ENCODE measurements at places on chromosomes 12 and 14.

DNA sequence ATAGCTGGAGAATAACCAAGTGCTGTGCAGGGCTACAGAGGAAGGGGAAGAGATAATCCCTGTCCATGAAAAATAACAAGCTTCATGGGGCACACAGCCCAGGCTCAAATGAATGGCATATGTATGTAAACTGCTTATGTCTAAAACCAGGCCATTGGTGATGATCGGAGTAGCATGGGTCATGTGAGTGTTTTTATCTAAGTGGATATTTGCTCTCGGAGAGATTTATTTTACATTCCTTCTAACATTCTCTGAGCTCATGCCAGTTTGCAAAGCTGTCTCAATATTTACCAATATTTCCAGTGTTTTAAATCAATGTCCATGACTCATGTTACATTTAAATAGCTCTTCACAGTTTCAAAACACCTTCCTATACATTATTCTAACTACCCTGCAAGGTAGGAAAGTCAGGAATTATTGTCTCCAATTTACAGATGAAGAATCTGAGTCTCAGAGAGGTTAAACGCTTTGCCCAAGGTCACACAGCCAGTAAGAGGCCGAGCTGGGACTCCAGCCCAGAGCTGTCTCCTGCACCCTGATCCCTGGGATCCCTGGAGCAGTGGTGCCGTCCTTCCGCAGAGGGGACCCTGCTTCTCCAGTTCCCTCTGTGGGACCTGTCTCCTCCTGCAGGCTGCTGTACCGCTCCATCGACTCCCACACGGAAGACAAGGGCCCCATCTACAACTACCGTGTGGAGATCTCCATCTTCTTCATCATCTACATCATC lies 186.7 kb upstream of the FKBP4 start:
- DNase-seq, result no peak

DNA sequence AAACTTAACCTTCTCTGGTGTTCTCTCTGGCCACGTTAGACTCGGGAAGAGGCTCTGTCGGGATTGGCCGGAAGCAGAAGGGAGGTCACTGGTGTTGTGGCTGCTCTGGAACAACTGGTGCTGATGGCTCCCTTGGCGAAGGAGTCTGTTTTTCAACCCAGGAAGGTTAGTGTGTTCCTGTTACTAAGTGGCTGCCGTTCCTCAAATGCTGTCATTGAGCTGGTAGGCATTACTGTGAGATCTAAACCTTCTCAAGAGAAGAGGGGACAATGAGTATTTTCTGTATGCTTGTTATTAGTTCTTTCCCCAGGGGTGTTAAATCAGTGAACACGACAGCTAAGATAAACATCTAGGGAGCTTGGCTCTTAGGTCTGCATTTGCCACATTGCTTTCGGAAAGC lies 18.3 kb downstream of the POP5 start:
- no peak for DNase-seq

- no peak for DNase-seq
Measured at GRCh38 chr12:91769736-91770135, 375.9 kb downstream of the BTG1 start.

DNA sequence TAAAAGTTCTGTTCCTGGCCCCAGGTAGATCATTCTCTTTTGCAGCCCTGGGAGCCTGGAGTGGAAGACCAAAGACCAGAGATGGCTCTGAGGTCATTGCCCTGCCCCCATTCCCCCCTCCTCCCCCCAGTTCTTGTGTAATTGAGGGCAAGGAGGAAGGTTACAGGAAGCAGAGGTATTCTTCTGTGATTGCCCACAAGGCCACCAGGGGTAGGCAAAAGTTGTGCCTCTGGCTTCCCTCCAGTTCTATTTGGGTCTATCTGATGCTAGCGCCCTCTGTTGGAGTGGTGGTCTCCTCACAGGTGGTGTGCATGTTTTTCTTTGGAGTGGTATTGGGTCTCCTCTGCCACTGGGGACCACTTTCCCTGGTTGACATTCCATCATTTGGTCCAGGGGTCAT lies 41.2 kb upstream of the CRY1 start:
- peak; percentile 53 for DNase-seq

DNA sequence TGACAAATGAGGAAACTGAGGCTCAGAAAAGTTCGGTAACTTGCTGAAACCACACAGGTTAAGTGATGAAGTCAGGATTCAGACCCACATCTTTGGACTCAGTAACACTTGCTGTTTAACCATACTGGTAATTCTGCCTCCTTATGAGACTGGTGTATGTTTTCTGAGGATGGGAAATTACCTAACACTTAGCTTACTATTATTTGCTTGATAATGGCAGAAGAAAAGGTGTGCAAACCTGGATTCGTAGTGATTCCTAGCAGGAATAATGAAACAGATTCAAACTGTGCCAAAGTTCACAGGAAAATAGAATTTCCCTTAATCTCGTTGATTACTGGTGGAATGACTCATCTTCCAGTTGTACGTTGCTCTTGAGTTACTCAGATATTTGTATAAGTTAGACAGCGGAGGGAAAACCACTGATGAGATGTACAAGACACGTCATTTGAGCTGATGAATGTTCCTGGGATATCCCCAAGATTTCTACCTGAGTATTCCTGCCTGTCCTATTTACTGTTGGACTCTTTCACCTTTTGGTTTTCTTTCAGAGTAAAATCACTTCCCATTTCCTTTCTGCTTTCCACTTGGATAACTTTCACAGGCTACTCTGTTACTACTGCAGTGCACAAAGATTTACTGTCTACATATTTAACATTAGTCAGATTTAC lies 37.5 kb downstream of the PRORP start:
- DNase-seq, result peak; percentile 57

GRCh38 chr12:15786772-15787171 lies 2.4 kb downstream of the EPS8 start:
- DNase-seq, result no peak

DNA sequence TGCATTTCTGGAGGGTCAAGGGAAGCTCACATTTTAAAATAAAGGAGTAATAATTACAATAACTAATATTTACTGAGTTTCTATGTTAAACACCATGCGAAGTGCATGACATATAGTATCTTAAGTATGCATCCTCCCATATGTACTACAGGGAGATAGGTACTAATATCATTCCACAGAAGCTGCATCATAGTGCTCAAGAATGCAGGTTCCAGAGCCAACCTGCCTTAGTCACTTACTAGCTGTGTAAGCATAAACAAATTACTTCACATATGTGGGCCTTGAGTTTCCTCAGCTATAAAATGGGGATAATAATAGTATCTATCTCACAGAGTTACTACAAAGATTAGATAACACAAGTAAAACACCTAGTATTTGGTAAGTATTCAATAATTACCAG lies 18.3 kb downstream of the ARMH4 start:
- DNase-seq, result no peak

DNA sequence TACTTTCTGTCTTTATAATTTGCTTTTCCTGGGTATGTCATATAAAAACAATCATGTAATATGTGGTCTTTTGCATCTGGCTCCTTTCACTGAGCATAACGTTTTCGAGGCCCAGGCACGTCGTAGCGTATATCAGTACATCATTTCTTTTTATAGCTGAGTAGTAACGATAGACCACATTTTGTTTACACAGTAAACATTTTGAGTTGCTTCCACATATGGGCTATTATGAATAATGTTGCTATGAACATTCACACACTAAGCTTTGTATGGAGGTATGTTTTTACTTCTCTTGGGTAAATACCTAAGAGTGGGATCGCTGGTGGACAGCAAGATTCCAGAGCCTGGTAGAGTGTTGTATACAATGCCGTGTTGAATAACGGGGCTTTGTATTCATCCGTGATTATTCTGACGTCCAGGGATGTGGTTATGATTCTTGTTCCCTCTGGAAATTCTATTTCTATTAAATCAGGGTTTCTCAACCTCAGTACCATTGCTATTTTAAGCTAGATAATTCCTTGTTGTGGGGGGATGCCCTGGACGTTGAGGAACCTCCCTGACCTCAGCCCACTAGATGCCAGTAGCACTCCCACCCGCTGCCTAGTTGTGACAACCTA lies 38.9 kb upstream of the CIT start:
- DNase-seq, result no peak

DNA sequence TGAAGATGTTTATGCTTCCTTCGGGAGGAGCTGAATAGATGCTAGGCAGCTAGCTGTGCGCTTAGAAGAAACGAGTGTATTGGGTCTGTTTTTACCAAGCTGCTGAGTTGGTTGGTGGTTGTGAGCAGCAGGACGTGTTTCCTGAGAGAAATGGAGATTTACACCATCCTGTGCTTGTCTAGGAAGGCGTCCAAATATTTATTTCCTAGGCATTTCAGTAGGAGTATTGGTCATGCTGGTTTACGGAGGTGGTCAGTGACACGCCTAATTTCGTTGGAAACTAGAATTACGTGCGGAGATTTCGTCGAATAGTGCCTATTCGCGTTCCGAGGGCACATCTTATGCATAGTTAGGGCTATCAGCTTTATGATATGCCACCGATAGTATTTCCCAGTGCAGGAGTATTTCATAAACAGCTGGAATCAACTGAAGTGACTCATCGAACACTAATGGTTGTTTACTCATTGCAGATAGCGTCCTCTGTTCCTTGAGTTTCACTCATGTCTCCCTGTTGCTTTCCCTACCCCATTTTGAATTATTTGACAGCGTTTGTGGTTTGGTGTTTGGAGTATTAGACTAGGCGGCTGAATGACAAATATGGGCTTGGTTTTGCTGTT lies 780 bp downstream of the TBC1D15 start:
- peak; percentile 28 for DNase-seq

DNA sequence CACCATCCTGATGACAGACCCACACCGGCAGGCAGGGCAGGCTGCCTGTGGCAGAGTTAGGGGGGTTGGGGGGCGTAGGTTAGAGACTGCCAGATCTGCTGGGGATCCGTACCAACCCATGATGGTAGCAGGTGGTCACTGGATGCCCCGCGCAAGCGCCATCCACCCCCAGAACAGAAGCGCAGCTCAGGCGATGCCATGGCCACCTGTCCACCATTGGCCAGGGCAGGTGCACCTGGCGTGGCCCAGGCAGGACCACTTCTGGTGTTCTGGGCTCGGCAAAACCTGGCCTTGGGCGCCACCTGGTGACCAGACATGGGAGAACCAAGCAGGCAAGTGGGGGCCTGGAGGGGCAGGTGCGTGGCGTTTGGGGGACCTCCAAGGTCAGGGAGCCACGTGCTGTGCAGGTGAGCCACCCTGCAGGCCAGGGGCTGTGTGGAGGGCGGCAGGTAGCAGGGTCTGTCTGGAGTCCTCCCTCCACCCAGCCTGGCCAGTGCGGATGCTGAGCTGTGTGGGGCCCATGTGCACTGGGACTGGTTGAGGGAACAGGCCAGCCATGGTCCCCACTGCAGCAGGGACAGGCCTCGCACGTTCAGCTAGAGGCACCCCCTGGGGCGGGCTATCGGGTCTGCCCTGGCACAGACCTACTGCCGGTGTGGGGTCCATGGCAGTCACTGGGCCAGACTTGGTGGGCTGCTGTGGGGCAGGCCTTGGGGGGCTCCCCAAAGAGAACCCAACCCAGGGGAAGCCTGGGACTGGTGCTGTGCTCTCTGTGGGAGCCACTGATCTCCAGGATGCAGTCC lies 15.6 kb downstream of the BAG5 start:
- peak; percentile 71 for DNase-seq

GRCh38 chr12:13374793-13375192 lies 178.3 kb downstream of the EMP1 start:
- no peak for DNase-seq

DNA sequence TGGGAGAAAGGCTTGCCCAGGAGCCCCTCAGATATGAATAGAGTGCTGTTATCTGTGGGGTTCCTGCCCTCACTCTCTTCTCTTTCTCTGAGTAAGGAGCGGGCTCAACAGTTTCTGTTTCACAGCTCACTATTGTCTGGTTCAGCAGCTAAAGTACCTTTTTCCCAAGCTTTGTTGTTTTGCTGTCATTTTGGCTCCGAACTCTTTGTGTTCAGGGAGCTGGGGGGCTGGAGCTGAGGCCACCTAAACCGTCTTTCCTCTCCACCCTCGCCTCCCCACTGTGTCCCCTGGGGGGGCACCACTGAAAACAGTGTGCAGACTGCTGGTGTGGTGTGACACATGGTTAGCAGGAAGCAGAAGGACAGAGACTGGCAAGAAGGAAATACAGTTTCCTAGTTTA lies 51.4 kb downstream of the FBXW8 start:
- DNase-seq, result peak; percentile 38

GRCh38 chr14:74392616-74393570 lies 33.1 kb downstream of the SYNDIG1L start:
- no peak for DNase-seq

DNA sequence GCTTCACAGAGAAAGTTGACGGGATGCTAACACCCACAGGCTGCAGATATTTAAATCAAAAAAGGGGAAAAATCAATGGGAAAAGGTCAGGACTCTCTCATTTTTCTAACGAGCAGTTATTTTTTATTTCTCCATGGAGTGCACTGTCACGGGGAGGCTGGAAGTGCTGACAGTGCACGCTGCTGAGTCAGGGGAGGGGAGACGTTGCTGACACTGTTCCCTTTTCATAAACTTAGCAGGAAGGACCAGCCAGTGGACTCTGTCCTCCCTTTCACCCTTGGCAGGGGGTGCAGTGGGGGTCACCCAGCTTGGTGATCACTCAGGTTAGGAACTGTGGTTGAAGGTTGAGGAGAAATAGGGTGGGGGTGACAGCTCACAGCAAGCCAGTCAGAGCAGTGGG lies 65.6 kb upstream of the FUT8 start:
- no peak for DNase-seq

DNA sequence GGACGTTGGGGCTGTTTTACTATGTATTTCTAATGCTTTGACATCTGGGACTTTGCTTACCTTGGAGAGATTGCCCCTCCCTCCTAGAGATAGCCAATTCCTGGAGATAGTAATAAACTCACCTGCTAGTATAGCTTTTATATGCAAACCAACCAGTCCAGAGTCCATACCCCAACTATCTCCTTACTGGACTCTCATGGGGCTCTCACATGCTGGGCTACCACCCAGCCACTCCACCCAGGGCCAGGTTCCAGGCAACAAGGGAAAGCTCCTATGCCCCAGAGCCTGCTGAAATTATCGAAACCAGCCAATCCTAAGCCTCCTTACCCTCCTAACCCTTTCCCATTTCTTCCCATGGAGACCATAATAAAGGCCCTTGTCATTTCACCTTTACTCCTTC lies 25.5 kb upstream of the MGP start:
- DNase-seq, result no peak

GRCh38 chr14:104395276-104395675 lies 184.3 kb upstream of the C14orf180 start:
- no peak for DNase-seq

DNA sequence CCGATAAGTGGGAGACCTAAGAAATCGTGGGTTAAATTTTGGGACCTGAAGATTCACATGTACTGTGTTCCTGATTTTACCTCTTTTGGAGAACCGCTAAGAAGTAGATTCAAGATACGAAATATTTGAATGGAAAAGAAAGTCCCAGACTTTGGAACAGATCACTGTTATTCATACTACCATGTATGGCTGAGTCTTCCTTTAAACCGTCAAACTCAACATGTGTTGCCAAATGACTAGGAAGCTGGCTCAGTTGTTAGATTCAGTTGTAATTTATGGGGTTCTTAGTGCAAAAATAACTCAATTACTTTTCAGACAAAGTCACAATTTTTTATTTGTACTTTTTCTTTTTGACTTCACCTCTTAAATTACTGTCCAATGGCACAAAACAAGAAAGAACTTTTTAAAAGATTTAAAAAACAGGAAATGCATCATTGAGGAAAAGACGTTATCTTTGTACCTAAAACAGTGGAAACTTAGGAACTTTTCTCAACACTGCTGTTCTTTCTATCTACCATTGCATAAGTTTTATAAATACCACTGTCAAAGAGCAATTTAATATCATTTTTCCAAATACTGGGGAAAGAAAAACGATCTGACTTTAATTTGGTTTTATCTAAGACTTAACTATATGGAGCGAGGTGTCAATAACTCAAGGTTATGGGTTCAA lies 15.7 kb downstream of the RERG start:
- DNase-seq, result no peak
